ENCODE measurements at places on chromosomes 4 and X.

- H3K27ac ChIP-seq = peak overlapping the region; percentile 82
- DNase-seq = no peak
- H3K27me3 ChIP-seq = no peaks in the 10 kb centered on the region
- H3K4me3 ChIP-seq = no peak overlapping the region
- H3K4me1 ChIP-seq = peaks cover 46% of the 10 kb centered on the region
- peaks cover 5% of the 10 kb centered on the region for H3K36me3 ChIP-seq
These were observed 18.8 kb upstream of the SASH3 start for GRCh38 chrX:129760981-129761380.

GRCh38 chrX:35773958-35774564, 24.1 kb upstream of the MAGEB16 start:
- H3K4me3 ChIP-seq = no peak overlapping the region
- no peak overlapping the region for H3K27ac ChIP-seq
- no peaks in the 10 kb centered on the region for H3K4me1 ChIP-seq
- DNase-seq = no peak

DNA sequence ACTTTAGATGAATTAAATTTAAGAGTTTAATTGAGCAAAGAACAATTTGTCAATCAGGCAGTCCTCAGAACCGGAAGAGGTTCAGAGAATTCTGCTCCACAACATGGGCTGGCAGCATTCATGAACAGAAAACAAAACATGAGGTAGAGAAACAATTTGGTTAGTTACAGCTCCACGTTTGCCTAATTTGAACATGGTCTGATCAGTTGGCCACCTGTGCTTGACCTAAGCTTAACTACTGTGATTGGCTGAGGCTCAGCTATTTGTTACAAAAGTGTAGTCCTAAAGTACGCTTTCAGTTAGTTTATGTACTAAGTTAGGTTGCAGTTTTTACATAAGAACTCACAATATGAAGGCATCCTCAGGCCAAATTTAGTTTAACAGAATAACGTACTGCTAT, 258.6 kb downstream of the ADAM29 start:
- H3K27me3 ChIP-seq = no peaks in the 10 kb centered on the region
- no peaks in the 10 kb centered on the region for H3K4me1 ChIP-seq
- no peak for DNase-seq
- no peaks in the 10 kb centered on the region for H3K36me3 ChIP-seq
- H3K4me3 ChIP-seq = no peak overlapping the region

- H3K4me1 ChIP-seq = no peaks in the 10 kb centered on the region
- H3K27me3 ChIP-seq = peaks cover 20% of the 10 kb centered on the region
- H3K27ac ChIP-seq = no peak overlapping the region
- H3K36me3 ChIP-seq = no peaks in the 10 kb centered on the region
These were observed 19.7 kb upstream of the RBM47 start for GRCh38 chr4:40649321-40649720.

- no peaks in the 10 kb centered on the region for H3K36me3 ChIP-seq
- DNase-seq = no peak
- H3K4me3 ChIP-seq = no peak overlapping the region
- no peaks in the 10 kb centered on the region for H3K27me3 ChIP-seq
- no peak overlapping the region for H3K27ac ChIP-seq
These were observed 113.2 kb downstream of the IL1RAPL2 start for GRCh38 chrX:104679175-104679574.

DNA sequence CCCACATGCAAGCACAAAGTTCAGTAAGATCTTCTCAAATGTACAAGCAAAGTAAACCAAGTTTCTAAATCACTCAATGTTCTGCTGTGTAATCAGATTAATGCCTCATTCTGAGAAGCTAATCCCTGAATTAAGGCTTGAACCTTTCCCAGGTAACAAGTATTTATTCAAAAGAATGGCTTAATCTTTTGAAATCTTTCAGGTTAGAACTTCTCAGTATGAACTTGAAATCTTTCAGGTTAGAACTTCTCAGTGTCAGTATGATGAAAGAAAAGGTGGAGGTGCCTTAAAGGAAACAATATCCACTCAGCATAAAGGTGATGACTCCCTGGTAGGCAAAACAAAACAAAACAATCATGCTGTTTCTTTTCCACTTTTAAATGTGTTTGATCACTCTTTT, 29.0 kb downstream of the TMPRSS11B start:
- DNase-seq = no peak
- no peak overlapping the region for H3K4me3 ChIP-seq
- H3K27me3 ChIP-seq = peaks cover 17% of the 10 kb centered on the region
- H3K27ac ChIP-seq = no peak overlapping the region
- no peaks in the 10 kb centered on the region for H3K36me3 ChIP-seq
